ENCODE measurements at places on chromosomes 1 and 21.

- DNase-seq, result no peak
Observed at GRCh38 chr1:89986020-89986419, 8.9 kb upstream of the ZNF326 start.

DNA sequence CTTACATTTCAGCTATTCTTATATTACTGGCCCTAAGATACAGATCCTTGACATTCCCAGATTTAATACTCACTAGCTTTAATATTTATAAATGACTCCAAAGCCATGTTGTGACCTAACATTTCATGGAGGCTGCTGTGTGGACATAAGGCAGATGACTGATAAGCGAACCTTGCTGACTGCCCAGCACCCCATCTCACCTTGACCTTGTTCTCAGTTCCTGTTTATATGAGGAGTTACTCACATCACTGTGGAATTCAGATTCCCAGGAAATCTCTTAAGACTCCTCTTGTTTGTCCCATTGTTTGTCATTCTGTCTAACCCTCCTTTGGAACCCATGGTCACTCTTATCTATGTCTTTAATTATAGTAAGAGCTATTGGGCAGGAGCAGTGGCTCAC is 21.9 kb downstream of the RAB3B start:
- DNase-seq, result no peak

DNA sequence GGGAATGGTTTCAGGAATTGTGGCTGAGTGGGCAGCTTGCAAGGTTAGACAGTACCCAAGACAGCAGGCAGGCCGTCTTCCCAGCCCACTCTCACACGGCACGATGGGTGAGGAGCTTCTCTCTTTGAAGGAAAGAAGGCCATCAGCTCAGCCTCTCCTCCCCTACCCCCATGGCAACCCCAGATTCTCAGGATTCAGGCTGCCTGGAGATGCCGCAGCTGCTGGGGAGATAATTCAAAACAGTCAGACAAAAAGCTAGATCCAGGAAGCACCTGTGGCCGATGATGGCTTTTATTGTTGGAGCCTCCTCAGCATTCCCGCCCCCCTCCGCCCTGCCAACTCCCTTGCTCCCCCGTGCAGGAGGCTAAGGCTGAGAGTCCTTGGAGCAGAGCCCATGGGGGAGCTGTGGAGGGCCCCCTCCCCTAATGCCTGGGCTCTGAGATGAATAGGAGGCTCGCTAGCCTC is 220.5 kb downstream of the TRABD2B start:
- no peak for DNase-seq

DNA sequence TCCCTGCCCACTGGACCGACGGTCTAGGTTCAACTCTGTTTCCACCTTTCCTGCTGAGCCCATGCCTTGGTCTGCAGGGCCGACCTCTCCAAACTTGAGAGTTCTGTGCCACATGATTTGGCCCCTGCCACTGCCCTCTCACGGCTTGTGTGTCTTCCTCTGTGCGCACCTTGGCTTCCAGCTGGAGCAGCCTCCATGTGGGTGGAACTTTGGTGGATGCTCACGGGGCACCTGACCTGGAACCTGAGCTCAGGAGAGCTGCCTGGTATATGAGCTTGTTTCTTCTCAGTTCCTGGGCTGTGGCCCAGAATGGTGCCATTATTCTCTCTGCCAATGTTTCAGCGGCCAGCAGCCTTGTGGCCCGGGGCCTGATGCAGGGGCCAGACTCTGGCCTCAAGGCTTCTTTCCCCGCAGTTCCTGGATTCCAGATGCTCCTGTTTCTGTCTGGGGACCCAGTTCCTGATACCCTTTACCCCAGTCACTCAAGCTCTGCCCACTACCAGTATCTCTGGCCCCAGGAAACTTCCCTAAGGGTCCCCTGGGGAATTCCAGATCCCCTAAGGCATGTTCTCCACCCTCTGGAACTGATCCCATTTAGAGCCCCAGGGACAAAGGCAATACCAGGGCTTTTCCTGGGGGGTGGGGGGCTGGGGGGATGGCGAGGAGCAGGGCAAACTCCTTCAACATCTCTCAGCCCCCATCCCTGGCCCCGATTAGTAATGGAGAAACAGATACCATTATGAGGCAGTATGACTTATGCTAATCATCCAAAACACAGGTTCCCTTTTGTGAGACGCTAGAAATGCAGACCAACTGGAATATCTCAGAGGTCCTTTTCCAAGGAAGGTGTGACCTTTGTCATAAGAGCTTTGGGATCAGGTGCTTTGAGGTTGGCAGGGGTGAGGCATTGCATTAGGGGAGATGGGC is 11.1 kb downstream of the QSOX1 start:
- DNase-seq, result no peak

DNA sequence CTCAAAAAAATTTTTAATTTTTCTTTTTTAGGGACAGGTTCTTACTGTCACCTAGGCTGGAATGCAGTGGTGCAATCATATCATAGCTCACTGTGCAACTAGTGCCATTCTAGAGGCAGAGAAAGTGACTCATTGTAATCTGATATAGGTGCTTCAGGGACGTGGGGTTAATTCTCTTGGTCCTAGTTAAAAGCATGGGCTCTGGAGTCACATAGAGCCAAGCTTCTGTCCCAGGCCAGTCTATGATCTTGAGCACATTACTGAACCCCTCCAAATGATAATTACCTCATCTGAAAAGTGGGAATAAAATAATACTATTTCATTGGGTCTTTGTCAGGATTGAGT is 1.1 kb upstream of the ADIPOR1 start:
- no peak for DNase-seq

GRCh38 chr1:246579818-246580217 is 13.6 kb downstream of the CNST start:
- no peak for DNase-seq

- DNase-seq, result no peak
Observed at GRCh38 chr1:58908561-58909560, 125.0 kb upstream of the JUN start.

DNA sequence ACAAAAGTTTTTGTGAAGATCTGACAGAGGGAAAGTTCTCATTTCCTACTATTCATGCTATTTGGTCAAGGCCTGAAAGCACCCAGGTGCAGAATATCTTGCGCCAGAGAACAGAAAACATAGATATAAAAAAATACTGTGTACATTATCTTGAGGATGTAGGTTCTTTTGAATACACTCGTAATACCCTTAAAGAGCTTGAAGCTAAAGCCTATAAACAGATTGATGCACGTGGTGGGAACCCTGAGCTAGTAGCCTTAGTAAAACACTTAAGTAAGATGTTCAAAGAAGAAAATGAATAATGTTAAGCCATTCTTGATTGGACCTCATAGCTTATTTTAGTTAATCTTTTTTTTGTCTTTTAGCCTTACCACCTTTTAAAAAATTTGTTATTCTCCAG is 14.1 kb downstream of the GGPS1 start:
- DNase-seq, result no peak

GRCh38 chr1:214451596-214451995 is 99.8 kb downstream of the PTPN14 start:
- no peak for DNase-seq

- DNase-seq, result no peak
Observed at GRCh38 chr1:57066980-57067610, 101.3 kb upstream of the C8B start.

GRCh38 chr1:239056940-239057339 is 329.4 kb upstream of the CHRM3 start:
- no peak for DNase-seq

DNA sequence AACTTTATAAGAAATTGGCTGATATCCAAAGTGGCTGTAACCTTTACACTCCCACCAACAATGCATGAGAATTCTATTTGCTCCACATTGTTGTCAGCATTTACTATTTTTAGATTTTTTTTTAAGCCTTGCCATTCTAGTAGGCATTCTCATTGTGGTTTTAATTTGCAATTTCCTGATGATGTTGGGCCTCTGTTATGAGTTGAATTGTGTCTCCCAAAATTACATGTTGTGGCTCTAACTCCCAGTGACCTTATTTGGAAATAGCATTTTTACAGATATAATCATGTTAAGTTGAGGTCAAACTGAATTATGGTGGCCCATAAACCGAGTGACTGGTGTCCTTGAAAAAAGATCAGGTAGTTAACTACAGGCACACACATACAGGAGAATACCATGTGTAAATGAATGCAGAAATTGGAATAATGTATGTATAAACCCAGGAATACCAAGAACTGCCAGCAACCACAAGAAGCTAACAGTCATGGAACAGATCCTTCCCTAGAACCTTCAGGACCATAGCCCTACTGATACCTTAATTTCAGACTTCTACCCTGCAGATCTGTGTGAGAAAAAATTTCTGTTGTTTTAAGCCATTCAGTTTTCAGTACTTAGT is 348.8 kb upstream of the DAB1 start:
- DNase-seq, result no peak

- no peak for DNase-seq
Observed at GRCh38 chr1:67144696-67145095, 9.9 kb upstream of the C1orf141 start.

- no peak for DNase-seq
Observed at GRCh38 chr1:77081834-77082233, 137.4 kb downstream of the PIGK start.

DNA sequence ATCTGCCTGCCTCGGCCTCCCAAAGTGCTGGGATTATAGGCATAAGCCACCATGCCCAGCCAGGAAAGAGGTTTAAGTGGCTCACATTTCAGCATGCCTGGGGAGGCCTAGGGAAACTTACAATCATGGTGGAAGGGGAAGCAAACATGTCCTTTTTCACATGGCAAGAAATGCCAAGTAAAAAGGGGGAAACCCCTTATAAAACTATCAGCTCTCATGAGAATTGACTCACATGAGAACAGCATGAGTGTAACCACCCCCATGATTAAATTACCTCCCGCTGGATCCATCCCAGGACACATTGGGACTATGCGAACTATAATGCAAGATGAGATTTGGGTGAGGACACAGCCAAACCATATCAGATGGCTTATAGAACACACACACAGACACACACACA is 8.8 kb upstream of the KLHL12 start:
- DNase-seq, result no peak

GRCh38 chr1:54171606-54172005 is 18.8 kb upstream of the CDCP2 start:
- DNase-seq, result no peak

DNA sequence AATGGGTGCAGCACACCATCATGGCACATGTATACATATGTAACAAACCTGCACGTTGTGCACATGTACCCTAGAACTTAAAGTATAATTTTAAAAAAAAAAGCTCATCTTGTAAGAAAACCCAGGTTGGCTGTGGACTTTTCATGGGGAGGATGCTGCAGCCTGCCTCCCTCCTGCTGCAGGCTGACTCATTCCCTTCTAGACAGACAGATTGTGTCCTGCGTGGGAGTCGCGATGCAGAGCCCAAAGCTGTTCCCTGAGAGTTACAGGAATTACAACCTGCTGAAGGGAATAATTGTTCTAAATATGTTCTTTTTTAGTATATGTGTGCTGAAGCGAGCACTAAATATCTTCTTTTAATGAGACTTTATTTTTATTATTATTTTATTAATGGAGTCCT is 93.2 kb downstream of the TBX19 start:
- DNase-seq, result no peak

DNA sequence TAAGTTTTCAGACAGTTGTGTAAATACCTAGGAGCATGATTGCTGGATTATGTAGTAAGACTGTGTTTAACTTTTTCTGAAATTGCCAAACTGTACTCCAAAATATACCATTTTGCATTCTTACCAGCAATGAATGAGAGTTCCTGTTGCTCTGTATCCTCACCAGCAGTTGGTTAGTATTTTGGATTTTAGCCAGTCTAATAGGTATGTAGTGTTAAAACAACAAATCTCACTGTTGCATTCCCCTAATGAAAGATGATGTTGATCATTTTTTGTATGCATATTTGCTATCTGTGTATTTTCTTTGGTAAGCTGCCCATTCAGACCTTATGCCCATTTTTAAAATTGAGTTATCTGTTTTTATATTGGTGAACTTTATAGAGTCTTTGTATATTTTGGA is 89.9 kb downstream of the RASAL2 start:
- no peak for DNase-seq

DNA sequence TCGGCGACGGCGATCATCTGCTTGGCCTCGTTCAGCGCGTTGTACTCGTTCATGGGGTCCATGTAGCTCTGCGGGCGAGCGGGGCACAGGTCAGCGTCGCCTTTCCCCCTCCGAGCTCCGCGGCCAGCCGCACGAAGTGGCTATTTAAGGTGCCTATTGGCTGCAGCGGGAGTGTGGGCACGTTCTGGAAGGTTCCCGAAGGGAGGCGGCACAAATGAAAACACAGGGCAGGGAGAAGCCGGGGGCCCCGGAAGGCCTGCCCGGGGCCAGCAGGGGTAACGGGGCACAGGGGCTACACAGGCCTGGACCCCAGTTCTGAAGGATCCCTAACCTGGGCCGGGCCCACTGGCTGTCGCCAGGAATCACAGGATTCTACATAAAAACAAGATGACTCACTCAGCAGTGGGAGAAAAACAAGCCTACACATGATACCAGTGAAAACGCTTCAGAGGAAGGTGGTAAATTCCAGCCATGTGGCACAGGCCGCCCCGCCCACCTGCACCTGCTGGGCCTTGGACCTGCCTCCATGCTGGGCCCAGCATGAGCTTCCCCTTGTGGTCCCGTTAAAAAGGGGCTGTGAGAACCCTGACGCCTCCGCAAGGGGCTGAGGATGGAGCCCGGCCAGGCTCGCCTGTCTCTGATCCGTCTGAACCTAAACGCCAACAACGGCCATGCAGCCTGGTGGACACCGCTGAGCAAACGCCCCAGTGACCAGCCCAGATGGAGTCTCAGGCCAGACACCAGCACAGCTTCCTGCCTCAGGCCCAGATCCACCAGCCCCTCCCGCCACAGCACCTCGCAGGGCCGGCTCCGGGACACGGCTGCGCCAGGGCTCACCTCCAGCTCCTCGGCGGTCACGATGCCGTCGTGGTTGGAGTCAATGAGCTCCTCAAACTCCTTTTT is 3.9 kb upstream of the TNFRSF4 start:
- no peak for DNase-seq

- no peak for DNase-seq
Observed at GRCh38 chr1:45876000-45876617, 72.7 kb downstream of the MAST2 start.

- DNase-seq, result no peak
Observed at GRCh38 chr1:230008721-230009120, 58.3 kb upstream of the GALNT2 start.

- DNase-seq, result peak; percentile 69
Observed at GRCh38 chr1:43547538-43548072, 16.9 kb downstream of the PTPRF start.

DNA sequence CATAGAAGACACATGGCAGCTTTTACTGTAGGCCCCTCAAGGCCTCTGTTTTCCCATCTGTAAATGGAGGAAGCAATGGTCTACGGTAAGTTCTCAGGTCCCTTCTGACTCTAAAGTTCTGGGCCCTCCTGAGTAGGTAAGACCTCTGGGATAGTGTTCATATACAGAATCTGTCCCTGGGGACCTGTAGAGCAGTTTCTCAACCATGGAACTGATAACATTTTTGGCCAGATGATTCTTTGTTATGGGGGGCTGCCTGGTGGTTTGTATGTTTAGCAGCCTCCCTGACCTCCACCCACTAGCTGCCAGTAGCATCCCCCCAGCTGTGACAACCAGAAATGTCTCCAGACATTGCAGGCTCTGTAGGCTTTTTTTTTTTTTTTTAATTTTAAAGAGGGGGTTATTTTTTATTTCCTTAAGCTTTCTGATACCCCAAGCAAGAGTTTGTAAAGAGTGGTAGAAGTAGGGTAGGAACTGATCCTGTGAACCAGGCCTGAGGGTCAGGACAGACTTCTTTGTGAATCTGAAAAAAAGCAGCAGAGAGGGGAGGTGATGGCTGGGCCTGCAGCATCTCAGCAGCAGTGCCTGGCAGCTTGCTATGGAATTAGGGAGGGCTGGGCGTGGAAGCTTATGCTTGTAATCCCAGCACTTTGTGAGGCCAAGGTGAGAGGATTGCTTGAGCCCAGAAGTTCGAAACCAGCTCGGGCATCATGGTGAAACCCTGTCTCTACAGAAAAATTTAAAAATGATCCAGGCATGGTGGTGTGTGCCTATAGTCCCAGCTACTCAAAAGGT is 20.2 kb upstream of the TCEA3 start:
- no peak for DNase-seq
